Hematopoietic multipotent progenitor cell treated with erythropoietin and hydrocortisone succinate and interleukin-3 and kit ligand, for 6 days (in vitro differentiated cells): ENCODE measurements at places on chromosomes 7 and 10.
A peak's percentile ranks its signal among the peaks of the same experiment; 100 is the strongest.

- no peak for DNase-seq
These were observed 116.1 kb downstream of the HIBADH start for GRCh38 chr7:27546610-27547009.

- no peak for DNase-seq
These were observed 33.1 kb downstream of the PDSS1 start for GRCh38 chr10:26730552-26730951.

DNA sequence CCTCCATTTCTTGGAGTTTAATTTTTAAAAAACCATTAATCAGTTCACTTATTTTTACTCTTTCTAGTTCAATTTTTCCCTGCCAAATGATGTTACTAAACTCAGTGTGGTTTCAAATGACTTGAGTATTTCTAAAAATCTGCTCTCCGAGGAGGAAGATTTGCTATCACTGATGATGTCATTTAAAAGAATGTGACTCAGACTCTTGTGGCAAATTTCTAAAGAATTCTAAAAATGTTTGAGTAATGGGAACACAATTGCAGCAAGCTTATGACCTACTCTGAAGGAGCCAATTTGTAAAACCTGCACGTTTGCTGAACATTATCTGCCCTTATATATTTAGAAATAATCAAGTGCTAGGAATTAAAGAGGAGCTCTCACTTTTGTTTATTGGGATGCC, 88.6 kb downstream of the SPAG6 start:
- peak; percentile 35 for DNase-seq

- DNase-seq = no peak
These were observed 1.2 kb downstream of the SEPTIN7 start for GRCh38 chr7:35802102-35802466.

DNA sequence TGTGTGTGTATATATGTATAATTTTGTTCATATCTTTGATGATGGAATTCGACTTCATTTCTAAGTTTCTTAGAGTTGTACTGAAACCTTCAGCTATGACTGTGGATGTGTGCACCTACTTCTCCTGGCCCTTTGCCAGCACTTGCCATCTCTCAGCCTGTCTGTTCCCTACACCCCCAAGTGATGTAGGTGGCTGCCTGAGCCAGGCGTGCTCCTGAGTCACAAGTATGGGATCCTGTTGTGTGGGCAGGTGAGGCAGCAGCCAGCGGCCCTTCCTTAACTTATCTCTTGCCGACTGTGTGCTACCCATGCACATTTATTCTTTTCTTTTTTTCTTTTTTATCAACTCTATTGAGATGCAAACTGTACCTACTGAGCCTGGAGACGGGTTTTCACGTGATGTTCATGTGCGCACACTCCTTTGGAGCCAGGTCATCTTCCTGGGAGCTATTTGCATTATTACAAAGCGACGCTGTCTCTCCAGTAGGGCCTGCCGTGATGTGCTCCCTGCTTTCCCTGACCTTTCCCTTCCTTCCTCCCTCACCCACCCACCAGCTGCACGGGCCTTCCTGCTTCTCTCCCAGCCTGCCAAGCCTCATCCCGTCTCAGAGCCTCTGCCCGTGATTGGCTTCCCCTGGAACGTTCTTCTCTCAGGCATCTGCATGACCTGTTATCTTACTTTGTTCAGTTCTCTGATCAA, 31.3 kb upstream of the GALNT11 start:
- DNase-seq = peak; percentile 9

- DNase-seq = peak; percentile 66
These were observed at the start of gene GIMAP6 for GRCh38 chr7:150631866-150632864. GIMAP6 (minus strand) TSS chr7:150632385; CDS start chr7:150630142, 2,243 bp downstream.

DNA sequence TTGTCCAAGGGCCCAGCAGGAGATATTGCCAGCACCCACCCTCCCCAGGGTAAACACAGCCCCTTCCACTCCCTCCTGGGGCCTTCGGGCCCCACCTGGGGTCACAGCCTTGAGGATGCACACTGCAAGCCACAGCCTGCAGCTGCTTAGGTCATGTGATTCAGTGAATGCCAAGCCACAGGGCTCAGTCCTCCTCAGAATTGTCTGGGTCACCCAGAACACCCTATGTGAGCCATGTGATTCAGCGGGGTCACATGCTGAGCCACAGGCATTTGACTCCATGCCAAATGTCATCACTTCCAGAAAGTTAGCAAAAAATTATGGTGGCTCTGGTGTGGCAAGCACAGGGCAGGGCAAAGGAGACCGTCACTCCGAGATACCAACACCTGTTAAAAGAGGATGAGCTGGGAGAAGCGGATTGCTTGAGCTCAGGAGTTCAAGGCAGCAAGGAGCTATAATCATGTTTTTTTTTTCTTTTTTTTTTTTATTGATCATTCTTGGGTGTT, 17.2 kb upstream of the PSAP start:
- DNase-seq = peak; percentile 94

DNA sequence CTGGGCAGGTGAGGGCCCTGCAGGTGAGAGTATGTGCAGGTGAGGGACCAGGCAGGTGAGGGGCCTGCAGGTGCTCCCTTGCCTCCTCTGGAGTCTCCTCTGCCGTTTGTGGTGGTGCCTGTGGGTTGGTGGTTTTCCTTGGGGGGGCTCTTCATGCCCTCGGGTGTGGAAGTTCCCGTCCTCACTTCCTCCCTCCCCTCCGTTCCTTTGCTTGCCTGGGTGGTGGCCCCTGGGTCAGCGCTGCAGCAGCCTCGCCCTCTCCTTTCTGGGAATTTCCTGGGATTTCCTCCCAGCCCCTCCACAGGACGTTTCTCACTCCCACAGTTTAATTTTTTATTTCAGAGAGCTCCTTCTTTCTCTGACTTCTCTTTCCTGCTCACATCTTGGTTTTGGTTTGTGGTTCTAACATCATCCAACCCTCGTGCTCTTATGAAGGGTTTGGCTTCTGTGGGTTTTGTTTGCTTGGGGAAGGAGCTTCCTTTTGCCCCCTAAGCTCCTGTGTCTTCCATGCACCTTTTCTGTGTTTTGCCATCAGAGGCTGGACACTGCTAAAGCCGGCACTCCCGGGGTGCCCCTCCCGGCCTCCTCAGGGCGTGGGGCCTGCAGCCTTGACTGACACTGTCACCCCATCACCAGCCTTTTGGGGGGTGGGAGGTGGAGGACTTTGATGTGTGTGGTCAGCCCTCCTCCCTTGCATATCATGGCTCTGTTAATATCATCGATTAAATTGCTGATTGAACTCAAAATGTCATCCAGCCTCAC, 29.2 kb upstream of the ADGRA1 start:
- peak; percentile 21 for DNase-seq
